ENCODE measurements at places on chromosomes 6 and 20. TPM values are rescaled to one million over a fixed set of nuclear protein-coding genes. Genes with fewer than 3 reads are reported as not detected.

GRCh38 chr6:32176476-32177182 lies 745 bp upstream of the AGPAT1 start:
- no peak for DNase-seq

- no peak for DNase-seq
These were observed 33.9 kb upstream of the TPBG start for GRCh38 chr6:82329766-82330165.

- DNase-seq = peak; percentile 62
These were observed 23.8 kb downstream of the ANKS1A start for GRCh38 chr6:34912715-34913464.

Gene C6orf120
- 15.6 TPM for total RNA-seq

Gene GSTA2
- not detected for total RNA-seq

Gene SLC35F1
- total RNA-seq = 0.23 TPM

Gene GLP1R
- 0.70 TPM for total RNA-seq

DNA sequence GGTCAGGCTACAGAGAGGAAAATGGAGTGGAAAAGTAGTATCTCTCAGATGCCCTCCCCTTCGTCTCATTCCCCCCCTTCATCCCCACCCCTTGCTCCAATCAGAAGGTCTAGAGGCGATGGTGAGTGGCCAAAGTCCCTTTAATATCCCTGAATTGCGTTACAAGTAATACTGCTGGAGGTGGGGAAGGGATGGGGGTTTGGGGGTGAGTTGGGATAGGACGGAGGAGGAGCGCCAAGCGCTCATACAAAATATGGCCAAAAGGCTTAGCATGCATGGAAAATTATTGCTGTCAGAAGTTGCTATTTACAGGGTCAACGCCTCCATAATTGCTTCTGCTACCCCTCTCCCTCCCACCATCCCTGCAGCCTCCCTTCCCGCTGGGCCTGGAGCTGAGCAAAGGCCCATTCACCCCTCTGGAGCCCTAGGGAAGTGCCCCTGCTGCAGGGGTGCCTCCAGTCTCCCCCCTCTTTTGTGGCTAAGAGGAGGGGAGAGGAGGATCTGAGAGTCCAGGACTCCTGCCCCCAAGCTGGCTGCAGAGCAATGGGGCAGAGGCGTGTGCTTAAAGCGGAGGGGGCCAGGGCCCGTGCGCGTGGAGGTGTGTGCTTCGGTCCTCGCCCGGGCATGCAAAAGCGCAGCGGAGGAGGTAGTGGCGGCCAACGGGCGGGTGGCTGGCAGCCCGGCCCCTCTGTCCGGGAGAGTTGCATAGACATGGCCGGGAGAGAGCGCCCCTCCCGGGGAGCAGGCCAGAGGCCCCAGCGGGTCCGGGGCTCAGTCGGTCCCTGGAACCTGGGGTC lies 8.7 kb upstream of the SRXN1 start:
- no peak for DNase-seq

DNA sequence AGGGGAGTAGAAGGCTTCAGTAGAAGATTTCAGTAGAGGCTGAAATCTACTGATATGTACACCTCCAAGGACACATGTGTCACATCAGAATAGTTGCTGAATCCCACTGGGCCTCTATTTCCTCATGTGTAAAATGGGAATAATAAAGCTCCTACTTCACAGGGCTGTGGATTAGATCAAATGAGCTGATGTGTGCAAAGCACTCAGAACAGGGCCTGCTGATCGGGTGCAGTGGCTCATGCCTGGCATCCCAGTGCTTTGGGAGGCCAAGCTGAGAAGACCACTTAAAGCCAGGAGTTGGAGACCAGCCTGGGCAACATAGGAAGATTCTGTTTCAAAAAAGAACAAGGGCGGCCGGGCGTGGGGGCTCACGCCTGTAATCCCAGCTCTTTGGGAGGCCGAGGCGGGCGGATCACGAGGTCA lies 8.1 kb upstream of the AP5S1 start:
- DNase-seq = no peak

DNA sequence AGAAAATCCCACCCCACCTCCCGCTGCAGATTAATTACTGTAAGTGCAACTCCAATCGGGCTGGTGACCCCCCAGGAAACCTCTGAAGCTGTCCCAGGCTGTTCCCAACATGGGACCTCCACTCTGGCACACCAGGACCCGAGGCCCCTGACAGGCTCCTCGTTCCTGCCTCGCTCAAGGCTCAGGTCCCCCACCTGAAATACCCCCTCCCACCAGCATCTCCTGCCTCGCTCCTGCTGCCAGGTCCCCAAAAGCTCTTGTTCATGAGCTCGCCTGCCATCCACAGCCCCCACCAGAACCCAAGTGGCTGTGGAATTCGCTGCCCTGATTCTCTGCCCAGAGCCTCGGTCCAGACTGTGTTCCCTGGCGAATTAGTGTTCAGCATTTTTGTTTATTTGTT lies 26.1 kb downstream of the NPEPL1 start:
- DNase-seq = no peak

Gene ARHGAP40
- not detected for total RNA-seq

- DNase-seq = no peak
These were observed 124.4 kb downstream of the MAP7 start for GRCh38 chr6:136425793-136426192.

GRCh38 chr20:445514-446336 lies 16.6 kb downstream of the TBC1D20 start:
- no peak for DNase-seq

- no peak for DNase-seq
These were observed 134.8 kb downstream of the FOXC1 start for GRCh38 chr6:1744543-1744942.

Gene RIMS4
- total RNA-seq = not detected

Gene ZC2HC1B
- total RNA-seq = not detected

Gene VGLL2
- not detected for total RNA-seq

Gene MMUT
- 10.5 TPM for total RNA-seq

Gene SLC35D3
- not detected for total RNA-seq

DNA sequence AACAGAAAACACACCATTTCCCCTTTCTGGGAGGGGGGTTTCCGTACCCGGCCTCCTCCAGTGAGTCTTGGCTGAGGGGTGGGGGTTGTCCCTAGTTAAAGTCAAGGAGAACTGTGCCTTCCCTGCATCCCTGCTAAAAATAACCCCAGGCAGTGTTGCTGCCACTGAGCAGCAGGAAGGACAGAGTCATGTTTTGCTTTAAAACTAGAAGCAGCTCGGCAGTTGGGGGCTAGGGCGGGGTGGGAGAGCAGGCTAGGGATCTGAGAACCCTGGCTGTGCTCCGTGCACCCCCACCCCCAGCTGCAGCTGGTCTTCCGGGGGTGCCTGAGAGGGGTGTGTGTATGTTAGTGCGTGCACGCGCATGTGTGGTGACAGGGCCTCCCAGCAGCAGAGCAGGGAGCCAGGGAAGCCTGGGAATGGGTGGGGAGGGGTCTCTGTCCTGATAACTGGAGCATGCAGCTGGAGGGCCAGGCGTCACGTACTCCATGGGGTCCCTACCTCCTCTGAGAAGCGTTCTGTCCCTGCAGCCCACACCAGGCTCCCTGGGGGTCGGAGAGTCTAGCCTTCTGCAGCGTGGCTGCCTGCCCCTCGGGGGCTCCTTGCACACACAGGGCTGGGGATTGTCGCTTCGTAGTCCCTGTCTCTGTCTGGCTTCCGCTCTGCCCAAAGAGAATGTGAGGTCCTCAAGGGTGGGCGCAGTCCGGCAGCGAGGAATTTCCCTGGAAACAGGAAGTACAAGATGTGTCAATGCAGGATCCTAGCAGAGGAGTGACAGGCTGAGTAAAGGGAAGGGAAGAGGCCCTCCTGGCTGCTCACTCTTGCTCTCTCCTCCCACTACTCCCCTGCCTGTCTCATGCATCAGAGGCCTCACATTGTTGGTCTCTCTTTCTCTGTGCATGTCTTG lies 16.8 kb upstream of the ARMC12 start:
- peak; percentile 73 for DNase-seq

- no peak for DNase-seq
These were observed 940.6 kb upstream of the FLRT3 start for GRCh38 chr20:15278041-15278440.

Gene TUBB1
- total RNA-seq = not detected

Gene PDYN
- not detected for total RNA-seq

DNA sequence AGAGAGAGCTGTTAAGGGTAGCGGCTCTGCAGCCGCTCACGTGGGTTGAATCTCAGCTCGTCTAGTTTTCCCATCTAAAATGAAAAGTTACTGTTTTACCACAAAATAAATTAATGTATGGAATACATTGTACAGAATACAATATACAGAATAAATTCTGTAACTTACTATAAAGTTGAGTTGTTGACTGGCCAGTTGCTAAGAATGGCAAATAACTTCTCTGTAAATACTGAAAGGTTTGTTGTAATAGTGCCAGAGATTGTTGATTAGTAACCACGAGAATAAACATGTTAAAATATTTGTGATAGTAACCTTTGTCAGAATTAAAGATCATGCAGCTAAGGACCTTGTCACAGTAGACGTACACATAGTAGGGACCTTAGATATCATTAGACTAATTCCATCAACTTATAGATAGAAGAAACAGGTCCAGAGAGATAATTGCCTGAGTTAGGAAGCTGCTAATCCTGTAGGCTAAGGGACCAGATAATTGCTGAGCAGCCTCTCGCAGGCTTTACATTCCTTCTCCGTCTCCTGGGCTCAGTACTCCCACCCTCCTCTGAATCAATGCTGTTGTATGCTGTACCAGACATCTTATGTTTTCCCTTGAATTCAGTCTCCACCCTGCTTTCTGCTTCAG lies 544 bp upstream of the NRM start:
- no peak for DNase-seq

DNA sequence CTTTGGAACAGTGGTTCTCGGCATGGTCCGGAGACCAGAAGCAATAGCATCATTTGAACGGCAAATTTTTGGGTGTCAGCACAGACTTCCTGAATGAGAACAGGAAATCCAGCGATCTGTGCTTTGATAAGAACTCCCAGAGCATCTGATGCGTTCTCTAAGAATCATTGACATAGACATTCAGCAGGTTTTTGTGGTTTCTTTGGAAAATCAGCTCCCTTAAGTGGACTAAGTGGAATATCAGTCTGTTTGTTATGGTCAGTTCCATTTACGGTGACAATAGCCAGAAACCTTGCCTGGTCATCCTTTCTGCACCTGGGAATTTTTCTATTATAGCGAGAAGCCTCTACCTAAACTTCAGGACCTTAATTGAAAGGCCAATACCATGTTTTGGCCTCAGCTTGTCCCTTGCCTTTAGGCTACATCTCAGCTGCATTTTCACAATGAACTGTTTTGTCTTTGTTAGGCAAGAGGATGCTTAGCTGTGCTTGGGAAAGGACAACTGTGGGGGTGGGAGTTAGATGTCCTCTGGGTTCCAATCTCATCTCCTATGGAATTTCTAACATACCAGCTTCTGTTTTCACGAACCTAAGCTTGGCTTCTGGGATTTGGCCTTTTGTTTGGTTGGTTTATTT lies 299.7 kb downstream of the CDKAL1 start:
- no peak for DNase-seq

GRCh38 chr6:106142876-106143431 lies 56.8 kb downstream of the PRDM1 start:
- DNase-seq = no peak

DNA sequence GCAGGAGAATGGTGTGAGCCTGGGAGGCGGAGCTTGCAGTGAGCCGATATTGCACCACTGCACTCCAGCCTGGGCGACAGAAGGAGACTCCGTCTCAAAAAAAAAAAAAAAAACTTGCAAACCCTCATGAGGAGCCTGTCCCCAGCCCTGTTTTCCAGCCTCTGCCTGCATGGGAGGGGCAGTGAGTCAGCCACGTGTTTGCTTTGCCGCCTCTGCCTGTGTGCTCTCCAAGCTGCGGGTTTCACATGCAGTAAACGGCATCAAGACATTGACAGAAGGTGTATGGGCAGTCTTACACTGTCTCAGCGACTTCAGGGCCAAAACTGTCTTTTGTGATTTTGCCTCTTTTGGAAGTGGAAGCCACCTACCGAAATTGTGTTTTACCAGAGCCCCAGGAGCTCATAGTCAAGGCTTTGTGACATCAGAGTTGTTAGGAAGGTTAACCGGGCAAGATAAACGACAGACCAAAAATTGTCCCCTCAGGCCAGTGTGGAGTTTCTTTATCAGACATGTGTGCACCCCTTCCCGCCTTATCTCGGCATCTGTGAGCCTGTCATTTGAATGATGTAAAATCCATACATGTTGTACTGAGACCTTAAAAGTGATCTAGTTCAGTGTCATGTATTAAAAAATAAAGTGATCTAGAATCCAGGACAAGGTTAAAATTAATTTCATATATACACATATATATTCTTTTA lies 52.9 kb downstream of the RPP40 start:
- no peak for DNase-seq

Gene KIF25
- total RNA-seq = not detected

DNA sequence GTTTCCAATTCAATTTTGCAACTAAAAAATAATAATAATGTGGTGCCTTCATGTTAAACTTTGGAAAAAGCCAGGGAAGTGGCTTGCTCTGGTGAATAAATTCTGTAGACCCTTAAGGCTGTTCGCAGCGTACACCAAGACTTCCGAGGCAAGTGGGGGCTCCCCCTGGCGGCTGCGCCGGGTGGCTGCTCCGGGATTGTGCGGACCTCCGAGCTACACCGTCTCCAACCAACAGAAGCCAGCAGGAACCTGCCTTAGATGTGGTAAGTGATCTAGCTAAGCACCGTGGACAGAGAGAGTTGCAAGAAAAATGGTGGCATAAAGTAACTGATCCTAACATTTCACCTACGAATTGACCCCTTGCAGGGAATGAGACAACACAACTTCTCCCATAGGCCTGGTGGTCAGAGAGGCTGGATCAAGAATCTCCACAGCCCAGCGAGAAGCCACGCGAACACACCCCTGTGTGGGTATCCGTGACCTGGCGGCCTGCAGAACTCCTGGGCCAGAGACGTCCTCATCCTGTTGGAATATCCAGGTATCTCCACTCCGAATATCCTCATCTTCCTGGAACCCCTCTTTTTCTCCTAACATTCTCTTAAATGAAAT lies 69.6 kb downstream of the TBXT start:
- DNase-seq = peak; percentile 77

Gene PSMB9
- total RNA-seq = 210 TPM

DNA sequence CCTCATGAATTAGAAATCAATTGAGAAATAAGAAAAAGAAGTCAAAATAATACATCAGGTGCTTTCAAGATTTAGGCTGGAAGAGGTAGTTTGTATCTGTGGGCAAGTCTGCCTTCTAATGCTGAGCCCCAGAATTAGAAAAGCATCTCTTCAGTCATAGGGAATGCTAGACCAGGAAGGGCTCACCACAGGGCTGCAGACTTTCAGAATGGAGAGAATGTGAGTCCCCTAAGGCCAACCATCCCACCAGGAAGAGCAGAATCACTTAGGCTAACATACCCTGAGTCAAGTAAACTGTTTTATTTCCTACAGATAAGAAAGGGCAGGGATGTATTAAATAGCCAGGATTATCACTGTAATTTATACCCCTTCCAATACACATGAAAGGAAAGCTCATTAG lies 510.2 kb downstream of the RNF144B start:
- DNase-seq = no peak

DNA sequence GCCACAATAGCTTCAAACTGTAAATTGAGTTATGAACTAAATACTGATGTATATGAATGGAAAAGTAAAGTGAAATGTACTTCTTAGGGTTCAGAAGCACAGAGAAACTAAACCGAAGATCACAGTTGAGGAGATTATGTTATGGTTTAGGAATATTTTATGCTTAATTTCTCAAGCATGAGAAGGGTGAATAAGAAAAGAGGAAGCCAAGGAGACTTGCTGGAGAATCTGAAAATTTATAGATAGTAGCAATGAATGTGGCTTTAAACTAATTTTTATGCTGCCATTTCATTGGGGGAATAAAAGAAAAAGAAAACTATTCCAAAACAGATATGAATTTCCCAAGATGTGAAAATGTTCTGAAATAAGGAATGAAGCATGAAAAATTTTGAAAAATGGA lies 5.6 kb downstream of the ANKS1A start:
- DNase-seq = no peak

- DNase-seq = no peak
These were observed 420.6 kb upstream of the MMS22L start for GRCh38 chr6:97703661-97704060.

- DNase-seq = no peak
These were observed 943 bp downstream of the ZUP1 start for GRCh38 chr6:116667623-116668022.

Measured in activated CD4-positive, alpha-beta T cell treated with anti-CD3 and anti-CD28 coated beads for 36 hours (primary cell).